Astrocyte (in vitro differentiated cells and primary cell): ENCODE measurements at places on chromosomes 6 and 20. TPM values are rescaled to one million over a fixed set of nuclear protein-coding genes. Genes with fewer than 3 reads are reported as not detected.

GRCh38 chr6:113318575-113318917, 538.6 kb upstream of the MARCKS start:
- peak; percentile 13 for DNase-seq

- DNase-seq: no peak
These were observed 859.6 kb downstream of the EYS start for GRCh38 chr6:64847396-64847795.

DNA sequence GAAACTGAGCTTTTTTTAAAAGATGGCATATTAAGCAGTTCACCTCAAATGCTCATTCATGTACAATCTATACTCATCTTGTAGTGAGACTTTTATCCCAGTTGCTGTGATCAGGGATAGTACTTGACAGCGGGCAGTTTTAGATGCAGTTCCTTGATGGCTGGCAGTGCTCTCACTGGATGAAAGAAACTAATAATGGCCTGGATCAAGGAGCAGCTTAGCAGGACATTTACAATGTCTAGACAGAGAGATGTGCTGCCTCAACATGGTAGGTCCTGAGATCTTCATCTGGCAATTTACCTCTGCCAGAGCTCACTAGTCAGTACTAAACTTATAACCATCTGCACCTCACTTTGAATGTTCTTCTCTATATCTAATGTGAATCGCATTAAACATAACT, 46.8 kb upstream of the LYRM2 start:
- DNase-seq: no peak

Gene RGL2
- total RNA-seq: 36.5 and 38.9 TPM in 2 replicates

Gene BPIFA1
- total RNA-seq: not detected in 2 replicates
